ENCODE measurements at places on chromosomes 2 and 18.
A peak's percentile ranks its signal among the peaks of the same experiment; 100 is the strongest.

DNA sequence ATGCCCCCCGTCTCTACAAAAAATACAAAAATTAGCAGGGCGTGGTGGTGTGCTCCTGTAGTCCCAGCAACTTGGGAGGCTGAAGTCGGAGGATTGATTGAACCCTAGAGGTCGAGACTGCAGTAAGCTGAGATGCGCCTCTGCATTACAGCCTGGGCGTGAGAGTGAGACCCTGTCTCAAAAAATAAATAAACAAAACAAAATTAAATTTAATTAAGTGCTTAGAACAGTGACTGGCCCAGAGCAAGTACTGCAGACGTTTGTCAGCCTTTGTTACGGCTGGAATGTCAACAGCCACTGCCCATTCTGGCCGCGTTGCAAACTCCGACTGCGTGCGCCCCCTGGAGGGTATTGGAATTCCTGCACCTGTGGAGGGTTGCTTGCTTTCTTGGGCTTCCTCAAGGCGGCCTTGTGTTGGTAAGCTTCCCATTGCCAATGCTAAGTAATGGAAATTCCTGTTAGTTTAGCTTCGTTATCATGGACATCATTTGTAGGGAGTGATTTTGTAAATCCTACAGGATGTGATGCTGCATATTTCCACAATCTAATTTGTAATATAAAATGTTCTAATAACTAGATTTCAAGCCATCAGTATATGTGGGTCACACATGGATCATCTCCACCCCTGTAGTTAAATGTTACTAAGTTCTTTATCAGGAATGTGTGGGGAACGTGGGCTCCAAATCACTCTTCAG lies 15.9 kb upstream of the ATP6V1B1 start:
- DNase-seq: no peak

DNA sequence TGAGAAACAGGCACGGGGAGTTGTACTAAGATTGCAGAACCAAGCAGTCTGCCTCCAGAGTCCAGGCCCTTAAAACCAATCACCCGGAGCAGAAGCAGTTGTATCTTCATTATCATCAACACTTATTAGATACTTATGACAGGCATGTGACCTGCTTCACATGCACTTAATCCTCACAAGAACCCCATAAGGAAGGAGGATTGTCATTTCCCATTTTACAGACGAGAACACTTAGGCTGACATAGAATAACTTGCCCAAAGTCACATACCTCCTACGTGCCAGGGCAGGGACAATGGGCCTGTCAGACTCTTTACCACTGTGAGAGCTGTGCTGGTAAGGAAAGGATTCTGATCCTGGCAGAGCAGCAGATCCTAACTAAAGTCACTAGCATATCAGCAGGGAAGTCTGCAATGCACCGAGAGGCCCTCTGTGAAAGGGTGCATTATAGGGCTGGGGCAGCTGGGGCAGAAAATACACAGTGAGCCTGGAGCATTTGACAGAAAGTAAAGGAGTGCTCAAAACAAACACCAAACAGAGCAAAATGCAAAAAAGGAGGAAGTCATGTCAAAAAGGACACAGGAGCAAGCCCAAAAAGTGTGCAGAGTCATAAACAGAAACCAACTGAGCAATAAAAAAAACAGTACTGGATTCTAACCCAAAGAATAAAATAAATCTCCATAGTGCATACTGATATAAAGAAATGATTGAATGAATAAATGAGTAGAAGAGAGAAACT lies 55.9 kb upstream of the SP3 start:
- DNase-seq: no peak

- DNase-seq: no peak
Measured at GRCh38 chr18:8994603-8995002, 107.9 kb upstream of the NDUFV2 start.

DNA sequence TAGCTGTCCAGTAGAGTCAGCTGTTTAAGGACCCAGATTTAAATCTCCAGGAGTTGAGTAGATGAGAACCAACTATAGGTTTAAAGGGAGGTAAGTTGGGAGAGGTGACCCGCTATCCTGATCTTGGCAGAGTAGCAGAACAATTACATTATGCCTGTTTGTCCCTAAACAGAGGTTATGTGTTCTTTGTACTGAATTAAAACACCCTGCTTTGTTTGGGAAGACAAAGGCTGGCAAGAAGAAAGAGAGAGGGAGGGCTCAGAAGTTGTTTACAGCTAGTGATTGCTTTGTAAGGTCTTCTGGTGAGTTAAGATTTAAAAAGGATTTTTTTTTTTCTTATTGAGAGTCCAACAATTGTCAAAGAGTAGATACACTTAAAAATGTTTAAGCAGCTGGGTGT lies 37.3 kb downstream of the USP14 start:
- no peak for DNase-seq

DNA sequence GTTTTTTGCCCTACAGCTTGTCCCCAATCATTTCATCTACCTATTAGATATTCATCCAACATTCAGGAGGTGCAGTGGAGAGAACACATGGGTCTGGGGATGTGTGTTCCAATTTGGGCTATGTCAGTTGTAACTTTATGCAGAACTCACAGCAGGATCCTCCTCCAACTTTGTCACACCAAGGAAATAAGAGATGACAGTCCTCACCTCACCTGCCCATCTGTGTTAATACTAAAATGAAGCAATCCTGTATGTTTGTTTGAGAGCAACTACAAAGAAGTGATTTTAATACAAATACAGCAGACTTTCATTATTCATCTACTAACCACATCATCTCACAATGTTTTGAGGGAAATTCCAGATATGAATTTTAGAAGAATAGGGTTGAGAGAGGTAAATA lies 126.7 kb downstream of the ARHGAP15 start:
- no peak for DNase-seq

GRCh38 chr2:240632306-240632721 lies 7.0 kb downstream of the GPR35 start:
- DNase-seq: no peak

GRCh38 chr2:233395687-233396086 lies 41.4 kb downstream of the DGKD start:
- DNase-seq: no peak

- DNase-seq: no peak
Measured at GRCh38 chr18:48194591-48195181, 214.5 kb downstream of the ZBTB7C start.

GRCh38 chr2:161991991-161992390 lies 82.0 kb downstream of the DPP4 start:
- no peak for DNase-seq

DNA sequence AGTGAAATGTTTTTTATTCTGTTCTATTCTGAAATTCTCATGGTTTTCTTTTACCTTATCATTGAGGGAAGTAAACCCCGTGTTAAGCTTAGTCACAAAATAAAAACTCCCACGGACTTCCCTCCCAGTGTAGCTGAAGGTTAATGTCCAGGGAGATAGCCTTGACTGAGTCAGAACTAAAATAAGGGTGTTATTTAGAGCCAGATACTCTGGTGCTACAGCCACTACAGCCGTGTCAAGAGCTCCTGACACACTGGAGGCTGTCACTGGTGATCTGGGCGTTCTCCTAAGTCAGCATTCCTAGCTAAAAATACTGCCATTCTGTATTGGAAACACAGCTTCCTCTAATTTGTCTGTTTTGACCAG lies 82.0 kb upstream of the RANBP2 start:
- no peak for DNase-seq

- DNase-seq: no peak
Measured at GRCh38 chr18:65146482-65147021, 604.3 kb upstream of the CDH7 start.

GRCh38 chr2:16665748-16666448 lies at the start of gene CYRIA:
Gene CYRIA (minus strand): TSS chr2:16665834. CDS start chr2:16588119, 77,715 bp downstream.
- no peak for DNase-seq

- no peak for DNase-seq
Measured at GRCh38 chr18:76979111-76979751, 153.4 kb downstream of the MBP start.

- no peak for DNase-seq
Measured at GRCh38 chr2:119198240-119198840, 25.3 kb upstream of the STEAP3 start.

DNA sequence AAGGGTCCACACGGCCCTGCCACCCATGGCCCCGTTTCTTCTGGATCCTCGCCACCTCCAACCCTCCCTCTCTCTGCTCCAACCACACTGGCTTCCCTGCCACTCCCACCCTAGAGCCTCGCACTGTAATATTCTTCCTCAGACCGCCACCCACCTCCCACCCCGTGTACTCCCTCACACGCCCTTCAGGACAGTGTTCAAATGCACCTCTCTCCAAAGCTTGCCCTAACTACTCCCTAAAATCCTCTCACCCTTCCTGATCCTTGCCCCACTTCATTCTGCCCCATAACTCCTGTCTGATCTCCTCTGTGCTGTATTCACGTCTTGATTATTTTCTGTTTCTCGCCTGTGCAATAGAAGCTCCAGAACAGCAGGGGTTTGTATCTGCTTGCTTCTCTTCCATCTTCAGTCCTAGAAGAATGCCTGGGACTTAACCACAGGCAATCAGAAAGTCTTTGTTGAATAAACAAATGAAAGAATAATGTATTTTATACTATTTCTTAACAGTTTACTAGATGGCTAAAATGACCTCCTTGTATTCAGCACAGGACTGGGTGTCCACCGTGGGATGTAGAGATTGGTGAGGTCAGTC lies 25.5 kb downstream of the EPB41L3 start:
- no peak for DNase-seq

DNA sequence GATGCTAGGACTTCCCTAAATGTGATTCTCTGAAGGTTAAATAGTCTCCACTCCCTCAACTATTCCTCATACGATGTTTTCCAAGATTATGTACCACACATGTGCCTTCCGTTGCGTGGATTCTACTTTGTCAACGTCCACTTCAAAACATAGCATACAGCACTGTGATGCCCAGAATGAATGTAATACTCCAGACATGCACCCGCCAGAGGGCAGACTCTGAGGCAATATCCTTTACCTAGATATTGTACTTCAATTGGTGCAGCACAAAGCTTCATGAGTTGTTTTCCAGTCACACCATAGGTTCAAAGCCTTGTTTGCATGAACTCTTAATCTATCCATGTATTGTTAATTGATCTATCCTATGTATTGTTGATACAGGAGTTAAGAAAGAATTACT lies 201.0 kb upstream of the NABP1 start:
- DNase-seq: no peak

DNA sequence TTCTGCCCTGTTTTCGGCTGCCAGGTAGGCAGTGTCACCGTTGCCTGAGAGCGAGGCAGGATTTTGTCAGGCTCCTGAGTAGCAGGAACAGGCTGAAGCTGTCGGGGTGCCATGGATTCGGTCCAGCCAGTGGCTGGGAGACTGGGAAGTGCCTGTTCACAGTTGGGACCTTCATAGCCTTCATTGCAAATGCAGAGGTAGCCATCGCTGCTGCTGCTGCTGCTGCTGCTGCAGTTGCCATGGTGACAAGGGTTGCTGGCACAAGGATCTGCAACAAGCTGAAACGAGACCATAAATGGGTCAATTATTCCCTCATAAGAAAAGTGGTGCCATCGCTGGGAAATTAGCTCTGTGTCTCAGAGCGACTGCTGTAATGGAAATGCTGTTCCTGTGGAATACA lies 122.7 kb downstream of the DNER start:
- peak; percentile 3 for DNase-seq

GRCh38 chr2:46198966-46199365 lies 98.2 kb upstream of the EPAS1 start:
- no peak for DNase-seq

- peak; percentile 39 for DNase-seq
Measured at GRCh38 chr18:2513616-2514015, 57.7 kb downstream of the METTL4 start.

- DNase-seq: no peak
Measured at GRCh38 chr18:58676270-58676669, 5.0 kb downstream of the MALT1 start.

DNA sequence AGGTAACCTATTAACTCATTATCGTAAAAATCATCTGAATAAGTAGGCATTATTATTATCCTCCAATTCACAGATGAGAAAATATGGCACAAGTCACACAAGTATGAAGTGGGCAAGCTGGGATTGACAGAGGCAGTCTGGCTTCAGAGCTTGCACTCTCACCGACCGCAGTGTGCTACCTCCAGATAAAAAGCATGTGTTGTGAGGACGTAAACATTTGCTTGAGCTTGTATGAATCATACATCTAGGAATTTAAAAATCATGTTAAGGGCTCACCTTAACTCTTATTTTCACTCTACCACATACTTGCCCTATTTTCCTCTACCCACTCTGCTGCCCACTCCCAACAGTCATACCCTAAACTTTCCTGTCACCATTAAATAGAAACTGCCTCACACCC lies 65.3 kb upstream of the AMMECR1L start:
- no peak for DNase-seq

Measured in DMS79 treated with DMSO at 0.1 percent for 48 hours (cell line).